ENCODE measurements at places on chromosomes 11 and 22.

DNA sequence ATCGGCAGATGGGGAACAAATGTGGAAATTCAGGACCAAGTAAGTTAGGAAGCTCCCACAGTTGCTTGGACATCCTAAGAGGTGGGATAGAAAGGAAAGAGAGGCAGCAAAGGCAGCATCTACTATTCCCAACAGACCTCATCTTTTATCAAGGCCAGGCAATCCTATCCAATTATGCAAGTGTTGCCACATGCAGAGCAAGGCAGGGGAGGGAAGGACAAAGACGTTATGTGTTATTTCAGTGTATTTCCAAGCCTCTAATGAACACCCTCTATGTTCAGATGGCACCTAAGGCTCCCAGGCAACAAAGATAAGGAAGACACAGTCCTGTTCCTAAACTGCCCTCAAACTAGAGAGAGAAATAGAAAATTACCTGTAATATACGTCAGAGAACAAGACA is 9.2 kb downstream of the TIGD3 start:
- no peak for DNase-seq

DNA sequence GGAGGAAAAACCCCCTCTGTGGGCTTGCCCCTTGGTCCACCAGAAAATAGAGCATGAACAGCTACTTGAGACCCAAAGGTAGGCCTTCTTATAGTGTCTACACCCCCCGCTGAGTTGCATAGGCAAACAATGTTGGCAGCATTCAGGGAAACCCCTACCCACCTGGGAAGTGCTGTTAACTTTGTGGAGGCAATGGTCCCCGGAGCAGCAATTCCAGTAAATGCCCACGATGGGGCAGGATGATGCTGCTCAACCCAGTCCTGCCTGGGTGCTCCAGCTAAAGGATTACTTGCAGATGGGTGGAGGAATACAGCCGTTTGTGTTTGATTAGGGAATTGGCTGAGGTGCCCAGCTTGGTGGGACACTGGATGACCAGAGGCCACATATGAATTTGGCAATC is 381.3 kb upstream of the ANO5 start:
- DNase-seq: no peak

DNA sequence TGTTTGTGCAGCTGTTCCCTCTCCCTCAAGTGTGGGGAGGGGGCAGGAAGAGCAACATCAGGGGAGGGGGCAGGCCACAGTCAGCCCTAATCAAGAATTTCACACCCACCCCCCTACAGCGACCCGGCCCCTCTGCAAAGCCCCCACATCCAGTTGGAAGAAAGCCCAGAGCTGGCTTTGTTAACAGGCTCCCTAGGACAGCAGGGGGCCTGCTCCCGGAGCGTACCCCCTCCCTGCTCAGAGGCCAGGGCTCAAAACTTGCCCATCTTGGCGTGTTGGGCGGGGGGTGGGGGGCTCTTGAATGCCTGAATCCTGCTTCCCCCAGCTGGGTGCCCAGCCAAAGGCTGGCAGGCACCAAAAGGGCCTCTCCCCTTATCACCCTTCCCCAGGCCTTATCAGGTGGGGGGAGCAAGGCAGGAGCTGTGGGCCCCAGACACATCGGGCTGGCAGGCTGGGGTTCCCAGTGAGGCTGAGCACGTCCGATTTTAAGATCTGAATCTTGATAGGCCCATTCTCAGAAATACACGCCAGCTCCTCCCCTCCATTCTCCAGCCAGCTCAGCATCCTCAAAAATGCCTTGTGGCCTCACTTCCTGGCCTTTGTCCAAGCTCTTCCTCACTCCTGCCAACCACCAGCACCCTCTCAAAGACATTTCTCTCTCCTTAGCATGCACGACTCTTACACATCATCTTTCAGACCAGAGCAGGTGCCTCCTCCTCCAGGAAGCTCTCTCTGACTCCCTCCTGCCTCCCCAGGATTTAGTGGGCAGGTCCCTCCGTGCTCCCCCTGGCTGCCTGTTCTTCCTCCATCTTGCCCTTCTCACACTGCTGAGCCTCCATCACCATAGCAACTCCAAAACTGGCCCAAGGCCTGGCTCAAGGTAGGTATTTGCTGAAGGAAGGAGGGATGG is 384.8 kb downstream of the MN1 start:
- no peak for DNase-seq

GRCh38 chr11:76153571-76153923 is 52.8 kb downstream of the WNT11 start:
- no peak for DNase-seq

GRCh38 chr22:30479981-30480380 is 8.2 kb upstream of the SEC14L3 start:
- no peak for DNase-seq

DNA sequence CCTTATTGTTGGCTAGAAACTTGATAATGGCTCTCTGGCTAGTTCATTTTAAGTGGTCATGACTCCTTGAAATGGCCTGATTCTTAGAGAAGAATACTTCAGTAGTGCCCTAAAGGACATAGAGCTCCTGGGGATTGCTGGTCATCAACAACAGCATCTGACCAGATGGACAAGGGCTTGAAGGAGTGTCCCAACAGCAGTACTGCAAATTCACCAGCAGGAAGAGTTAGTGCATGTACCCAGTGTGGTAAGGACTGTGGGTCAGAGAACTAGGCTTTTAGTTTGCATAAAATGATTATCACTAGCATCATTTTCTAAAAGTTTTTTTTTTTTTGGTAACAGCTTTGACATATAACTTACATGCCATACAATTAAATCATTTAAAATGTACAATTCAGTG is 39.5 kb upstream of the CUL5 start:
- DNase-seq: no peak

DNA sequence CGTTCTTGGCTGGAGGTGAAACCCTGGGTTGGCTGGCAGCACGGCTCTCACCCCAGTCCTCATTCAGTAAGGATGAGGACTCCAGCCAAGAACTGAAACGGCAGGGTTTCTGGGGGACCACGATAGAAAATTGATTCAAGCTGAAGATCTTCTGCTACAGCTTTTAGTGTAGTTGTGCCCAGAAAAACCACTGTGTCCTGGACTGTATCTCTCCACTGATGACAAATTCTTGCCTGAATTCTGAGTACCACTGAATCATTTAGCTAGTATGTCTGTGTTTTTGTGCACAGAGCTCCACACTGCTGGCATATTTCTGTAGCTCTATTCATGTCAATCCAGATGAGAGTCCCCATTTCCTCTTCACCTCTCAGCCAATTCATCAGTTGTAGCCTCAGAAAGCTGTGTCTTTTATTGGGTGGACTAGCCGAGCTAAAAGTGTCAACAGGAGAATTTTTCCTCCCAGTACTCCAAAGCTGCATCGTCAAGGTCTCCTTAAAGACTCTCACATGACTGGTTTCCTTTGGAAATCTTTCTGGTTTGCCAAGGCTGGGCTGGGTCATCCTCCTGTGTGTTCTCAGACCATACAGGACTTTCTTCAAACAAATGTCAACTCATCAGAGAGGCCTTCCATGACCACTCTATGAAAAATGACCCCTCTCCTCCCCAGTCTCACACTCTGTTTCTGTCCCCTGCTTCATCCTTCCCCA is 144.6 kb downstream of the LDLRAD3 start:
- DNase-seq: no peak

DNA sequence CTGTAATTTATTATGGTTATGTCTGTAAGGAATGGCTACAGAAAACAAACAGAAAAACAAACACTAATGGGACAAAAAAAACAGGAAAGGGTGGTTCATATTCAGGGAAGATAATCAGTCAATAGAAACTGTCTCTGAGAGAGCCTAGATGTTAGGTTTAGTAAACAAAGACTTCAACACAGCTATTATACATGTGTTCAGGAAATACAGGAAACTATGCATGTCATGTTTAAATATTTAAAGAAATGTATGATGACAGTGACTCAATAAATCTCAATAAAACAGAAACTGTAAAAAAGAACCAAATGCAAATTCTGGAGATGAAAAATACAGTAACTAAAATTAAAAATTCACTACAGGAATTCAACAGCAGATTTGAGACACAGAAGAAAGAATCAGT is 76.0 kb downstream of the PACS1 start:
- no peak for DNase-seq

DNA sequence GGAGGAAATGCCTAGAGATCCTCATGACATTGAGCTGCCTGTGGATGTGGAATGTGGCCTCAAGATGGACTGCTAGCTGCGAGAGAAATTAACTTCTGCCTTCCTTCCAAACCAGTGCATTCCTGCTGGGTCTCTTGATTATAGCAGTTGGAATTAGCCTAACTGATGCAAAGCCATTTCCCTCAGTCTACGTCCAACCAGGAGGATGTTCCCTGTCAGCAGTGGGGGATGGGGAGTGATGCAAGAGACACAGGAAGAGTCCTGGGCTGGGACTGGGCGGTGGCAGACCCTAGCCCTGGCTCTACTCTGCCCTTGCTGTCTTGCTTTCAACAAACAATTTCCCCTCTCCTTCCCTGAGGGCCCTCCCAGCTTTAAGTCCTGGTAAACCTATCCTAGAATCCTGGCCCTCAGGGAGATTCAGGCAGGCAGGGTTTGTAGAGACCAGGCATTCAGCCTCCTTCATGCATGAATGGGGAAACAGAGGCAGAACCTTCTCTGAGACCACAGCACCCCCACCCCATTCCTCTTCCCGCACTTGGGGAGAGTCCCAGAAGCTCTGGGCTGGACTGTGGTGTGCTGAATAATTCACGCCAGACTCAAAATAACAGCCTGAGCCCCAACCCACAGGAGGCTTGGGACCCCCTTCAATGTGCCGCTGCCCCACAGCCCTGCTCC is 17.0 kb downstream of the C11orf96 start:
- DNase-seq: no peak

GRCh38 chr11:133896028-133896427 is 50.7 kb upstream of the SPATA19 start:
- no peak for DNase-seq

DNA sequence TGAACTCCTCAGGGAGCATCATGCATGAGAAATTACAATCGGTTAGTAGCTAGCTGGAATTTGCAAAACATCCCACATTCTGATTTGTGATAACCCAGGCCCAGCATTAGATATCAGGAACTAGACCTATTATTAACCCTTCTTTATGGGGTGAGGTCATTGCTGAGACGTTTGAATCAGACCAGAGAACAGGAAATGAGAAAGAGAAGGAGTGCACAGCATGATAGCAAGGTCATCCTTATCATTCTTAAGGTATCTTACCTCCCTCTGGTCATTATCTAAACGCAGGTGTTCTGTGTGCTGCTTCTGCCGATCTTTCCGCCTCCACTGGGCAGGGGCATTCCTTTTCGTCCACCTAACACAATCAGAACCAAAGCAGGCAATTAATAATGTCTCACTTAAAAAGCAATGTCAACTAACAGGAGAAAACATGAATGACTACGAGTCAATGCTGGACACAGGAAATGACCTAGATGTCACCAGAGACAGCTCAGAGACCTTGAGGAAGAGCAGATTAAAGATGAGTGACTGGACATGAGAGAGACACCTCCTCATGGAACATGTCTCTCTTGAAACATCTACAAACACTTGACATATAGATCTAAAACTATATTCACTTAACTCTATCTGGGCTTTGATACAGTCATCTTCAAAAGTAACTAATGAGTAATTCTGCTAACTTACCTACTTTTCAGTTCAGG is 78.3 kb upstream of the SCUBE2 start:
- DNase-seq: no peak

DNA sequence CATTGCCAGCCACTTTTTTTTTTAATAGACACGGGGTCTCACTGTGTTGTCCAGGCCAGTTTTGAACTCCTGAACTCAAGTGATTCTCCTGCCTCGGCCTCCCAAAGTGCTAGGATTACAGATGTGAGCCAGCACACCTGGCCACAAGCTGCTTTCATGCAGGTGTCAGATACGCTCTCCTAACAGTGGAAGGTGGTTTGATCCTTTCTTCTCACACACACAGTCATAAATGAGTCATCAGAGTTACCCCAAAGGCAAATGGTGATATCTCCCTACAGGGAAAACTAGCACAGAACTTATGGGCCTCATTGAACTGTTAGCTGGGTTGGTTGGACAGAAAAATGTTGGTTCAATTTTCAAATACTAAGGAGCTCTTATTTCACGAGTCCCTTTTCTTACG is 38.2 kb upstream of the UBASH3B start:
- DNase-seq: no peak

DNA sequence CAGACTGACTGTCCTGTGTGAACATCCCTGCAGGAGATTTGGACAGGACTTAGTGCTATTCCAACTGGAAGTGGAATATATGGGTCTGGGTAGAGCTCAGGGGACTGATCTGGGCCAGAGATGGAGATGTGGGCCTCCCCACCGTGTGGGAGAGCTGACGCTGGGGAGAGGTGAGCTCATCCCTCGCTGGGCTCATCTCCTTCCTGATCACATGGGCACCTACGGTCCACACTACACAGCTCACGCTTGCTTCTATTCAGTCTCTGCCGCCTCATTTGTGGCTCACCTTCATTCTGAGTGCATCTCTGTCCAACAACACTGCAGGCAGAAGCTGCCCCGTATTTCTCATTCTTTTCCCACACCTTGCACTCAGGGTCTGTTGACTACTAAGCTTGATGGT is 16.6 kb upstream of the RAB1B start:
- DNase-seq: no peak

DNA sequence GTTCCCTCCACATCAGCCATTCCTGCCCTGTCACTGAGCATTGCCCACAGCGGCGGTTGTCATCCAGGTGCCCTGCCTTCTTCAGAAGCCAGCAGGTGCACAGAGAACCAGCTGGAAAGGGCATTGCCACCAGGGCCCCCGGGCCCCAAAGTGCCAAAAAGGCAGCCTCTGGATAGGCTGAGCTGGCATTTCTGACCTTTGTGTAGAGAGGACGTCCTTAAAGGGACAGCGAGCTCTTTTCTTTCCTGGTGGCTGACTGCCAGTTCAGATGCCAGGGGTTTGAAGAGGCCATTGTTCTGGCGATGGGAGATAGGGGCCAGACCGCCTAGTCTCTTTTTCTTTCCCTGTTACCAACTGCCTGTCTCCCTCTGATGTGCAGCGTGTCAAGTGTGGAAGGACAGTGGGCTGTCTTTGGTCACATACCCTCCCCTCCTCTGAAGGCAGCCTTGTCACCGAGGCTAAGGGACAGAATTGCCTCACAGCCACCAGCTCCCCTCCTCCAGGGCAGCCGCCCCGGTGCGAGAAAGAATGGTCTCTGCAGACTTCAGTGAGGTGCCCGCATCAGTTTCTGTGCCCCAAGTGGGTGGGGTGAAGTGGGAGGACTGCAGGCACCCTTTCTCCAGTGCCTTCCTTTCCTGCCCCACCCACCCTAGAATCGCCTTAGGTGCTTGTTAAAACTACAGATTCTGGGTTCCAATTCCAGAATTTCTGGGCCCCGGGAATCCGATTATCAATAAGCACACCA is 109.6 kb downstream of the SCN3B start:
- no peak for DNase-seq

GRCh38 chr11:96357794-96358193 is 14.8 kb upstream of the MAML2 start:
- no peak for DNase-seq

Measured in left cardiac atrium (tissue), 4 donors.